ENCODE measurements at places on chromosomes 11 and 22.

- DNase-seq, result peak; percentile 82
Measured at GRCh38 chr11:45146072-45147016, at the start of gene PRDM11. TSS of gene PRDM11 (plus strand) at chr11:45146639. CDS start at chr11:45181767, 35,128 bp downstream.

DNA sequence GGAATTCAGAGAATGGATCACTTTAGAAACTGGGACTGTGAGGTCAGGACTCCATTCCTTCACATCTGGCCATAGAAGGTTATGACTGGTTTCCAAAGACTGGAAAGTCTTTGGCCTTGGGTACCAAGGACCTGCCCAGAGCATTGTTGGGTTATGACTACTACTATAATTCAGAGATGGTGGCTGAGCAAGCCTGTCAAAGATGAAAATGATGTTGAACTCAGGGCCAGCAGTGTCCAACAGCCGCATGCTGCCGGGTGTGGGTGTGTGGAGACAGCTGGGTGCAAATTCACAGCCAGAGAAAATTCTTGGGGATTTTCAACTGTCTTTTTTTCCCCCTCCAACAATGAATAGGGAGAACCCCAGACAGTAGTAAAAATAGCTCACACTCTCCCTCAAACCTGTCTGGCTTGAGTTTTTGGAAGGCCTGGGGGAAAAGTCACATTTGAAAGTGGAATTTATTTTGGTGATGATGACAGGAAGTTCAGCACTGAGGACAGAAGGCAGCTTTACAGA is 166.8 kb upstream of the NCAM1 start:
- DNase-seq, result no peak

DNA sequence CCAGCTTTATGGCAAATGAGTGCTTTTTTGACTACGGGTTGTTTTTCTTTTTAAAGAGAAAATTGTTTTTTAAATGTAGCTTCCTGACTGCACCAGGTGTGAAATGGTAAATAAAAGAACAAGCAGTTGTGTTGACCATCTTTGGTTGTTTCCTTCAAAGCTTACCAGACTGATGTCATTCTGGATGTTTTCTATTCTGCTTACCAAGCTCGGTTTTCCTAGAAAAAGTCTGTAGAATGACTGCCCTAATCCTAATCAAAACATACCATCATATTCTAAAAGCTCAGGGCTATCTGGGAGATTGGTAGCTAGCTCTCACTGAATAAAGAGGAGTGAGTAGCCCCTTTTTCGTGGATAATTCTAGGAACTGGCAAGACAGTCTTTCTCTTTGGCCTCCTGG is 77.7 kb downstream of the GAB2 start:
- DNase-seq, result no peak

DNA sequence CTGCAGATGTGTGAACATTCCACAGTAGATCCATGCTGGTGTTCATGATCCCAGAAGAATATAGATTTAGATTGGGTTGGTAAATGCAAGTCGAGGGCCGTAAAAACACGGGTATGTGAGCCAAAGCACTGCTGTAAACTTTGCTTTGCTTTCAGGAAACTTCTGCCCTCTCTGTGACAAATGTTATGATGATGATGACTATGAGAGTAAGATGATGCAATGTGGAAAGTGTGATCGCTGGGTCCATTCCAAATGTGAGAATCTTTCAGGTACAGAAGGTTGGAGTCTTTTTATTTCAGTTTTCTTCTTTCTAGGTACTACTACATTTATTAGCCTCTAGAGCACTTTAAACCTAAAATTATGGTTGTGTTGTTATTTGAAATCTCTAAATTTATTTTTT is 36.2 kb upstream of the TTC36 start:
- no peak for DNase-seq

DNA sequence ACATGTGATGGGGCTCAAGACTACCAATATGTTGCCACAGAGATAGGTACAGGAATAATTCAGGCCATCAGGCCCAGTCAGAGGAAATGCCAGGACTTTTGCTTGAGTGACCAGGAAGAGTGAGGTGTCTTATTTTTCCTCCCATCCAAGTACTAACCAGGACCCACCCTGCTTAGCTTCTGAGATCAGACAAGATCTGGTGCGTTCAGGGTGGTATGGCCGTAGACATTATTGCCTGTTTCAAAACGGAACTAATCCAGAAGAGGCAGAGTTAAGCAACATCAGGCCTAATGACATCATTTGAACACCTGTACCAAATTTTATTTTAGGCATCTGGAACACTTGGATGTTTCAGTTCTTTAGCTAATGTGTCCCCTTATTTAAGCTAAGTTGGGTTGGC is 205.5 kb upstream of the POU2AF2 start:
- no peak for DNase-seq

DNA sequence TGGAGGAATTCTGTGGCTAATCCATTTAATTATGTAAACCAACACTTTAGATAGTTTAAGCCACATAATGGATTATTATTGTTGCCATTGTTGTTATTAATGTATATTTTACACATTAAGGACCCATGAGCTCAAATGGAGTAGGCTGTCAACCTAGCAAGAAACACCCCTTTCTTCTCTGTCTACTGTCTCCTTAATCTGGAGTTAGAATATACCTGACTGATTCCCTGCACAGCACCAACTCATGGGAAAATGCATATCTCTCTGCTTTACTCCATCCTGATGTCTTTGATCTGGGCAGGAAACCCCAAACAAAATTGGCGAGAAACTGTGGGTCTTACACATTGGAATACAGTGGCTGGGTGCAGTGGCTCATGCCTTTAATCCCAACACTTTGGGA is 24.0 kb upstream of the ME3 start:
- DNase-seq, result no peak

- DNase-seq, result no peak
Measured at GRCh38 chr11:1330473-1330872, 21.0 kb upstream of the TOLLIP start.

DNA sequence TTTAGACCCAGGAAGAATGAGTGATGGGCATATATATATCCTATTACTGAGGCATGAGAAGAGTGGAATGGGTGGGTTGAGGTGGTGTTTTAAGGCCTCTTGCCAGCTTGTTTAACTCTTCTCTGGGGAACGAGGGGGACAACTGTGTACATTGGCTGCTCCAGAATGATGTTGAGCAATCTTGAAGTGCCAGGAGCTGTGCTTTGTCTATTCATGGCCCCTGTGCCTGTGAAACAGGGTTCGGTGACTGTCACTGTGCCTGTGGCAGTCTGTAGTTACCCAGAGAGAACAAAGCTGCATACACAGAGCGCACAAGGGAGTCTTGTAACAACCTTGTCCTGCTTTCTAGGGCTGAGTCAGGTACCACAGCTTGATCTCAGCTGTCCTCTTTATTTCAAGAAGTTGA is 11.7 kb downstream of the LIMK2 start:
- DNase-seq, result no peak

DNA sequence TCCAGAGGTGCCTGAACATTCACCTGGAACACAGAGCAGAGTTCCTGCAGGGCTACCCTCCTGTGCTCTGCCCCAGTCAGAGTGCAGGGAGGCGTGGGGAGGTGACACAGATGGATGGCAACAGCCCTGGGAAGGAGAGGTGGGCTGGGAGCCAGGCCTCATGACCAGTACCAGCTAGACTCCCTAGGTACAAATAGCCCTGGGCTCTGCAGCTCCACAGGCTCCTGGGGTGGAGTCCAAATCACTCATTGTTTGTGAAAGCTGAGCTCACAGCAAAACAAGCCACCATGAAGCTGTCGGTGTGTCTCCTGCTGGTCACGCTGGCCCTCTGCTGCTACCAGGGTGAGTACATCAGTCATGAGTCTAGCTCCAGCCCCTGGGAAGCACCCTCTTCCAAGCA is at the start of gene SCGB1D2:
TSS of gene SCGB1D2 (plus strand) at position 219 of the 400 bp plus-strand sequence. CDS start at position 288, 69 bp downstream.
- DNase-seq, result no peak

GRCh38 chr11:26782220-26782965 is 60.5 kb upstream of the SLC5A12 start:
- DNase-seq, result no peak

DNA sequence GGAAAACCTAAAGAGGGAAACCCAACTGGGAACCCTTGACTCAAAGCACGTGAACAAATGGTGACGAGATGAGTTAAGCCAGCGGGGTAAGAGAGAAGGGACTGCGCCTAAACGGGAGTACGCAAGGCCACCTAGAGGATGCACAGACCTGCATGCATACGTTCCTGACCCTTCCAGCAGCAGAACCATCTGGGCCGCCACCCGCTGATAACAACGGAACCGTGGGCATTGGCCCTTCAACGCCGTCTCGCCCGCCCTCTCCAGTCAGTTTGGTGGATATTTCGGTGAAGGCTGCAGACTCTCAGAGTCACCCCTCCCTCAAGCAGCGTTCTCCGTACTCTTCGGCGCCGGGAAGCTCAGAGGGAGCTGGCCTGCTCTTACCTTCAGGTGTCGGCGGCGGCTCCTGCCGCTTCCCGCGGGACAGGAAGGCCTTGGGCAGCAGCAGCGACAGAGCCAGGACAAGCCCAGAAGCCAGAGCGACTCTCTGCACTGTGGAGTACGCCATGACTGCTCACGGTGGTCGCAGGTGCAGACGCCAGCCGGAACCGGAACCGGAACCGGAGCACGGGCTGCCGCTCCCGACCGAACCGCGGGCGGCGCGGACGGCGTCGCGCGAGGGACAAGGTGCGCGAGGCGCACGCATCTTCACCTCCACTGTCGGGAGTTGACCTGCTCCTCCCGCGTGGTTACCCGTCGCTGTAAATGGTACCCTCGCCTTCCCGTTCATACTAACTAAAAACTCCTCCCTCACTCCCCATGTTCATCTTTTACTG is at the start of gene RIC3:
TSS of gene RIC3 (minus strand) at position 541 of the 773 bp plus-strand sequence. CDS start at position 505, 36 bp downstream.
- DNase-seq, result no peak

- peak; percentile 90 for DNase-seq
Measured at GRCh38 chr22:45455212-45455611, 41.7 kb downstream of the RIBC2 start.

GRCh38 chr11:27381238-27381666 is 18.2 kb upstream of the CCDC34 start:
- DNase-seq, result no peak

DNA sequence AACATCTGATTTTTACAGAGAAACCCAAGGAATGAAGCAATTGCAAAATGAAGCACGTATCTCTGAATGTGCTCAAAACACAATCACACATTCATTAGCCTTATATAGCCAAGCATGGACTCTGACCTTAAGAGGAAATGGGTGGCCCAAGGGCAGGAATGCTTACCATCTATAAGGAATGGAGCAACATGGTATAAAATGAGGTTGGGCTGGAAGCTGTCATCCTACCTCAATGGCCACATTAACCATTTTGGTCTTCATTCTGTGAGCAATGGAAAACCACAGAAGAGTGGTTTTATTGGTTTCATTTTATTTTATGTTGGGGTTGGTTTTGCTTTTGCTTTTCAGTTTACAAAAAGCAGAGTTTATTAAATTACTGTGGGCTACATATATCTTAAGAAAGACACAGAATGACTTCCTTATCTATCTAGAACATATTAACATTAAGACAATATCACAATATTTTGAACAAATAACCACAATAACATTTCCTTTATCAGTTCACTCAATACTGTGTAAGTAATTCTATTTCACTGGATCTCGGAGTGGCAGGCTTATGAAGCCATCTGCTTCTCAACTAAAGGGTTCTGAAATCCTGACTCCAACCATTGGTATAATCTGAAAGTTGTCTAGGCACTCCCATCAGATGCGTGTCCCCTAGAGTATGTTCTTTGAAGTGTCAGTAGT is 10.8 kb upstream of the MS4A13 start:
- no peak for DNase-seq

- no peak for DNase-seq
Measured at GRCh38 chr22:50313021-50313420, 5.6 kb upstream of the PLXNB2 start.

- DNase-seq, result no peak
Measured at GRCh38 chr11:18618342-18619025, 15.7 kb downstream of the SPTY2D1 start.

DNA sequence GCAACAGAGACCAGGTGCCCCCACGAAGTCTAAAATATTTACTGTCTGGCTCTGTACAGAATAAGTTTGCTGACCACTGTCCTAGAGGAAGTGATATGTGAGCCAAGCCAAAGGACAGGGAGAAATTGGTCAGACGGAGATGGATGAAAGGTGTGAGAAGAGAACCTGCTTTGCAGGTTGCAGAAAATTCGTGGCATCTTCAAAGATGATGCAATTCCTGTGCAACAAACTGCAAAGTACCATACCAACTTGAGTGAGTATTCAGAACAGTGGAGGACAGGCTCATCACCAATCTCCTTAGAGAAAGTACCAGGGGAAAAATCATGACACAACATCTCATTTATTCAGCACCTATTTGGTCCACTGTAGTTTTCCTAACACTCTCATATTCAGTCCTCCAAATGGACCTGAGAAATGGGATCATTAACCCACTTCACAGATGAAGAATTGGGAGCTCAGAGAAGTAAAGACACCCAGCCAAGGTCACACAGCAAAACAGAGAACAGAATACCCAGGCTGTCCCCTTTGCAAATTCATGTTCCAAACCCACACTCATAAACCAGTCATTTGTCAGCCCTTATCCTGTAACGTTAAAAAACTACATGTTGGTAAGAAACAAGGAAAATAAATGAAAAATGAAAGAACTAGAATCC is 536.8 kb downstream of the MIAT start:
- DNase-seq, result no peak

GRCh38 chr11:135074397-135074998 is 662.5 kb upstream of the B3GAT1 start:
- DNase-seq, result no peak

DNA sequence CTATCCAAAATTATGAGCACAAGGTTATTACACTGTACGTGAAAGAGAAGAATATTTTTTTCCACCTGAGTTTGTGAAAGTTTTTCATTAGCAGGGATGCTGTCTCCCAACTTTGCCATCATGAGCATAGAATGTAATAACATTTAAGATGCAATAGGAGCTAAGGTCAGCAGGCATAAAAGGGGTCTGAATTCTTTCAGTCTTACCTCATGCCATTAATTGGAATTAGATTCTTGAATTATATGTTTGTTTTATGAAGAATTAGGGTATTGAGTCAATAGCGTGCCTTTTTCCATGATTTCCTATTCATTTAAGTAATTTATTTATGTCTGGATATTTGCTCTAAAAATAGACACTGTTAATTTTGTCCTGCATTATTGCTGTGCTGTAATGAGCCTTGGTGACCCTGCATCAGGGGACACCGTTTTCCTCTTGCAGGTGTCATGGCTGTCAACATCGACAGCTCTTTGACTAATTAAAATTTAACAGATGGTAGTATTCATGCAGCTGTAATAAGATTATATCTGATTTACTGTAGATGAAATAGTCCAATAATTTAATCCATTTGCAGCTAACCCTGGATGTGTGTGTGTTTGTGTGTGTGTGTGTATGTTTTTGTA is 637.5 kb downstream of the NELL1 start:
- DNase-seq, result no peak

DNA sequence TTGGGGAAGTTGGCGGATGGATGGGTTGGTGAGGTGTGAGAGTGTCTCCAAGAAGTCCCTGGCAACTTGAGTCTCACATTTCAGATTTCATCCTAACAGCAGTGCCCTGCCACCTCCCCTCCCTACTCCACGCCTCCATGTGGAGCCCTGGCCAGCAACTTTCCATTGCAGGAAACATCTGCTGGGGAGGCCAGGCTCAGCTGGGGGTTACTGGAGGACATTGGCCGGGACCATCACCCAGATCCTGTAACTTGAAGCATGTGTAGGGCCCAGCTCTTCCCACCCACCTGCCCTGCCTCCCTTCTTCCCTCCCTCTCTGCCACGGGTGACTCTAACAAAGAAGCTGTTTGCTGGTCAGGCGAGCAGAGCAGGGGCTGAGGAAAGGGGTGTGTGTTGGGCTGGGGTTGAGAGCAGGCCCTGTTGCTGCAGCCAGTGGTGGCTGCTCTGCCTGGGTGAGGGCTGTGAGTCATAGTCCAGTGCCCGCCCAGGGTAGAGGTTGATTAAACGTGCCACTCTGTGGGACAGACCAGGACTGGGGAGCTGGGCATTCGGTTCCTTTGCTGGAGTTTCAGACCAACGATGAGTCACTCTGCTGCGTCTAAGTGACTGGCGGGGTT is 64.0 kb downstream of the SCN3B start:
- DNase-seq, result peak; percentile 61
